ENCODE measurements at places on chromosomes 4 and X.

DNA sequence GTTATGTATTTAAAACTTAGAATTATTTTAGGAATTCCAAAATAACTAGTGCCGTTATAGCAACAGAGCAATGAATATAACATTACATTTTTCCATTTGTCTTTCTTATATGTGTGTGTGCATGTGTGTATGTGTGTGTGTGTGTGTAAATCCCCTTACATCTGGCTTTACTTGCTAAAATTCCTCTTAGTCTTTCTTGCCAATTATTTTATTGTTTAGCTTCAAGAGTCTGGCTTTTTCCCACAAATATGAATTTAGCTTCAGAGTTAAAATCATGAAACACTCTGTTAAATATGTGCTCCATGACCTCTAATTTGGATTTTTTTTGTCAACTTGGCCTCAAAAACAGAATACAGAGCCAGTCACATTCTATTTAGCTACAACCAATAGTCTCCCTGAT, 18.9 kb downstream of the FGF13 start:
- no peak for DNase-seq

GRCh38 chr4:93646233-93646930, 182.2 kb upstream of the ATOH1 start:
- DNase-seq: no peak

DNA sequence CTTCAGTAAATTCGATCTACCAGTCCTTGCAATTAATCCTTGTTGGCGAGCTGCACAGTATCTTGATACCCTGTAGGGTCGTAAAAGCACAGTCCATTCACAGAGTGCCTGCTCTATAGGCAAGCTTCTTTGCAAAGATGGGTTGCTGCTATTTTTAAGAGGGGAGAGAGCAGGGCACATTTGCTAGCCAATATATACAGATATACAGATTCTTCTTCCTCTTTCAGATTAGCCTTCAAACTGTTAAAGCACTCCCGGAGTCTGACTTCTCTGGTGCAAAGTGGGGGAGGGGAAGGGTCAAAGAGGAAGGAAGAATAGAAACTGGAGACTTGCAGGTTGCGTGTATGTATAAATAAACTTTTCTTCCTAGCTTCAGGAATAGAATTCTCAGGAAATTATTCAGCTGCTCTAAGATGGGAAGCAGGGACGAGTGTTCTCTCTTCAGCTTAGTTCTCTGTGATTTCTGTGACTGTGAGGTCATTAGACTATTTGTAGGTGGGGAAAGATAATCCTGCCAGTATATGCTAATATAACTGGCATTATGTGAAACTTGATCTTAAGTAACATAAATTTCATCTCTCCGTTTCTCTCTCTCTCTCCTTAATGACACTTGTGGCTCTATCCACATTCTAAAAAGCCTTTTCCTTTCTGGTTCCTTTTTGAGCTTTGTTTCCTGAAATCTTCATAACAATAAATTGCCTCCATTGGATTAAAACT, at the start of gene CYSLTR1:
Gene CYSLTR1 (minus strand): TSS at position 242 of the 717 bp plus-strand sequence. CDS start 53,865 bp downstream, outside the sequence.
- DNase-seq: no peak

- no peak for DNase-seq
Measured at GRCh38 chrX:118698516-118699170, 28.8 kb upstream of the IL13RA1 start.

DNA sequence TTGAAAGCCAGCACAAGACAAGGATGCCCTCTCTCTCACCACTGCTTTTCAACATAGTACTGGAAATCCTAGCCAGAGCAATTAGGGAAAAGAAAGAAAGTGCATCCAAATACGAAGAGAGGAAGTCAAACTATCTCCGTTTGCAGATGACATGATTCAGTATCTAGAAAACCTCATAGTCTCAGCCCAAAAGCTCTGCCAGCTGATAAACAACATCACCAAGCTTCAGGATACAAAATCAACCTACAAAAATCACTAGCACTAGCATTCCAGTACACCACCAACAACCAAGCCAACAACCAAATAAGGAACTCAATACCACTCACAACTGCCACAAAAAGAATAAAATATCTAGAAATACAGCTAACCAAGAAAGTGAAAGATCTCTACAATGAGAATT, 38.6 kb downstream of the COX7B2 start:
- DNase-seq: no peak

- DNase-seq: no peak
Measured at GRCh38 chr4:14308229-14308651, 680.7 kb upstream of the BOD1L1 start.

DNA sequence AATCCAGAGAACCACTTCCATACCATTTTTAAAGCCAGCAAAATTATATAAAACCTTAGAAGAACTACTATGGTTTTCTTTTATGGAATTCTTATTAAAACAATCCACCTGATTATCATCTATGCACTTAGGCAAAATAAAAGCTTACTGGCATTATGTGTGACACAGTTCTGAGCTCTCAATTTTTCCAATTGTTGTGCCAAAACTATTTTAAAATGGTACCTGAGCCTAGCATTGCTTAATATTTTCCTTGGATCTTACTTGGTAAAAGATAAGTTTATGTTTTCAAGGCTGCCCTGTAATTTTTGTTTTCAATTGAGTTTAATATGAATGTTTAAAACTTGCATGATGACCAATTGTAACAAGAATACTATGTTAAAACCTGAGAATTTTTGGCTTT, 201.3 kb downstream of the MAD2L1 start:
- DNase-seq: no peak

DNA sequence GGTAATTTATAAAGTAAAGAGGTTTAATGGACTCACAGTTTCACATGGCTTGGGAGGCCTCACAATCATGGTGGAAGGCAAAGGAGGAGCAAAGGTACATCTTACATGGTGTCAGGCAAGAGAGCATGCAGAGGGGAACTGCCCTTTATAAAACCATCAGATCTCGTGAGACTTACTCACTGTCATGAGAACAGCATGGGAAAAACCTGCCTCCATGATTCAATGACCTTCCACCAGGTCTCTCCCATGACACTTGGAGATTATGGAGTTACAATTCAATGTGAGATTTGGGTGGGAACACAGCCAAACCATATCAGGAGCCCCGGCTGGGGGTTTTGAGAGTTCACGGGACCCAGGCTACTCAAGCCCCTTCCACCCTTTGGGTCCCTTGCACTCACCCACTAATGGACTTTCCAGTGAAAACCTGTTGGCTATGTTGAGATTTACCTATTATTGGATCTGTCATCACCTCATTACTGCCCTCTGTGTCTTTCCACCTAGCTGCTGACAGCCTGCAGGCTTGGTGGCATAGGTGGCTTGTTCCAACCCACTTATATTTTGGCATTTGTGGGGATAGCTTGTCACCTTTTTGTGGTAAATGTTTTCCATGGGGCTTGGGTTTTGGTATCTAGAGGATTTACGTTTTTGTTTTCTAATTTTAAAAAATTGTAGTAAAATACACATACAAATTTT, 24.0 kb downstream of the IGFBP7 start:
- no peak for DNase-seq

GRCh38 chrX:108216919-108217571, 125.5 kb downstream of the ATG4A start:
- no peak for DNase-seq

- no peak for DNase-seq
Measured at GRCh38 chr4:22071749-22072148, 123.2 kb upstream of the KCNIP4 start.

- DNase-seq: no peak
Measured at GRCh38 chr4:154406018-154406795, 85.4 kb downstream of the DCHS2 start.

GRCh38 chr4:176635372-176636261, 157.1 kb downstream of the VEGFC start:
- no peak for DNase-seq

DNA sequence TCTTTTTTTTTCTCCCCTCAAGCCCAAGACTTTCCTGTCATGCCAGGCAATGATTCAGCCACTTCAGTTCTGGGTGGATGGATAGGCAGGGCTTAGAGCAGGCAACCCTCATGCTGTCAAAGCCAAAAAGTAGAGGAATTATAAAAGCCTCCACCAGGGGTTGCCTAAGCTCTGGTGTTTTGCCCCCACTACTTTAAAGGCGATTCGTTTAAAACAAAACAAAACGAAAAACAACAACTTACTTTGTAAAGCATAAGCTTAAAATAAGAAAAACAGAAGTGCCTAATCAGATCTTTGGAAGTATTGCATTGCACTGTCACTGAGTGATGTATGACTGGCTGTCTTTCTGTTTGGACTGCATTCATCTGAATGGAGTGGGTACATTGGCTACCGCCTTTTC, 5.3 kb upstream of the IDS start:
- no peak for DNase-seq

GRCh38 chr4:3009422-3009821, 46.1 kb downstream of the GRK4 start:
- no peak for DNase-seq

DNA sequence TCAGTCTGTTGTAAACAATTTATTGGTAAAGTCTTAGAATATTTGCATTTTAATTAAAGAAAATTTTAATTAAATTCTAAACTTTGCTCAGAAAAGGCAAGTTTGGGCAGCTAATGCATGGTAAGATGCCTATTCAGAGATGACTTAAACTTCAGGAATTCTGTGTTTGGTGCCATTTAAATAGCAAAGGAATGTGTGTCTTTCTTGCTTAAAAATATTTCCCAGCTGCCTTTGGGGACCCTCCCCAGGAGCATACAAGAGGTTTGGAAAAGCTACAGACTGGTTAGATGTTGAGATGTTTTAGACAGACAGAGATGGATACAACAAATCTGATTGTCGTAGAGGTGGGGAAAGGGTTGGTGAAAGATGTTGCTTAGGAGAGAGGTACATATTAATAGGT, 36.5 kb downstream of the AFF2 start:
- no peak for DNase-seq

DNA sequence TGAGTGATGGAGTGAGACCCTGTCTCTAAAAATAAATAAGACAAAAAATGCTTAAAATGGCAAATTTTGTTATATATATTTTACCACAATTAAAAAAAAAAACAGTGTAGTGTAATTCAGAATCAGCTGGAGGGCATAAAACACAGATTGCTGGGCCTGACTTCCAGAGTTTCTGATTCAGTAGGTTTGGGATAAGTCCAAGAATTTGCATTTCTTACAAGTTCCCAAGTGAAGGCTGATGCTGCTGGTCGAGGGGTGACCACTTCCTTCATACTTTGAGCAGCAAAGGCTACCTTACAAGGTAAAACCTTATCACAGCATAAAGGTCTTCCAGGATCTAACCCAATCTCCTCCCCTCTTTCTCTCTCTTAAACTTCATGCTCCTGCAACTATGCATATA, 40.7 kb downstream of the KLHL8 start:
- DNase-seq: no peak

DNA sequence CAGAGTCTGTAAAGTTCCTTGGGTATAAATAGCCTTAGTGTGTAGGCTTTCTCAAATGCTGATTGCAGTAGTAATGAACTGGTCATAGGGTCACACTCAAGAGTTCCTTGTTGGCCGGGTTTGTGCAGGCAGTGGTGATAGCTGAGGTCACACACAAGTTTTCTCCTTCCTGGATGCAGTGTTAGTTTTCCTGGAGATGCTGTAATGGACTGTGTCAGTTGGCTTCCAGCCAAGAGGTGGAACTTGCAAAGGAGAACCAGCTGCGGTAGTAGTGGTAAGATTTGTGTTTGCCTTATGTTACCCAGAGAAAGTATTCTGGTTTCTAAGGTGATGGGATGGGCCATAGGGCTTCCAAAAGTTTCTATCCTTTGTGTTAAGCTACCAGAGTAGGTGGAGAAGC, 409.8 kb upstream of the FRG1 start:
- DNase-seq: no peak

- DNase-seq: no peak
Measured at GRCh38 chr4:140252141-140252741, 98.3 kb upstream of the MAML3 start.

DNA sequence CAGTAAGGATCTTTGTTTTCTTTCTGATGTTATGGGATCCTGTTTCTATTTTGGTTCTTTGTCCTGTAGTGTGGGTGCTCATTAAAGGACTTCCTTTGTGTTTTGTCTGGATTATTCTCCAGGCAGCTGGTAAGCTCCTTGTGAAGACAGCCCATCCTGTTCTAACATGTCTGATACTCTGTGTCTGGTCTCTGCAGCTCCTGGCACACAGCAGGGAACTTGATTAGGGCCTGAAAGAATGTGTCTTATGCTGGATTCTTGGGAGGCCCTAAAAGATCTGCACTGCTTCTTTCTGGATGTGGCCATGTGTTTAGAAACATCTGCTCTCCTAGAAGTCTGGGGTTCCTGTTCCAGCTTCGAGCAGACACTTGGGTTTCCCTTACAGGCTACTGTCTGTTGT, 38.1 kb upstream of the ATXN3L start:
- DNase-seq: no peak

- DNase-seq: no peak
Measured at GRCh38 chr4:181911420-181911819, 331.8 kb upstream of the TENM3 start.

DNA sequence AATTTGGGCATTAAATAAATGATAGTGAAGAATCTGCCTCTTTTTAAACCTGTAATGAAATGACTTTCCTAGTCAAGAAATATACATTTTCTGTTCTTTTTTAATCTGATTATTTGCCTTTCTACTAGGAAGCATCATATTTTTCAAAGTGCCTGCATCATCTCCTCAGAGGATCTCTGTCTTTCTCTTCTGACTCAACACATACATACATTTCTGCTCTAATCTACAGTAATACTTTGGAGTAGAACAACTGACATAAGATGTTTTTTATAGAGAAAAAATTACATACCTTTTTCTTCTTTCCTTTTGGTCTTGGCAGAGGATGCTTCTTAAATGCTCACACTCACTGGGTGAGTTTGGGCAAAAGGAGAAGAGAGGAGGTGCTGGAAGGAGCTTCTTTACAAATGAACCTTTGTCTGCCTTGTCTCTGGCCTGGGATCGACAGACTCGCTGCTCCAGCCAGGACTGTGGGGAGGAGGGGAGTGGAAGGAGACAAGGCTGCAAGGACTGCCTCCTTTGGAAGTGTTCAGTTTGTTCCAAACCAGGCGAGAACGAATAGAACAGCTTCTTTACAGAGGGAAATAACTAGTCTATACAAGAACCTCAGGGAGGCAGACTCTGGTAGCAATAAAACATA, at the start of gene SCRG1:
Gene SCRG1 (minus strand): TSS at position 338 of the 637 bp plus-strand sequence. CDS start 7,702 bp downstream, outside the sequence.
- DNase-seq: no peak

DNA sequence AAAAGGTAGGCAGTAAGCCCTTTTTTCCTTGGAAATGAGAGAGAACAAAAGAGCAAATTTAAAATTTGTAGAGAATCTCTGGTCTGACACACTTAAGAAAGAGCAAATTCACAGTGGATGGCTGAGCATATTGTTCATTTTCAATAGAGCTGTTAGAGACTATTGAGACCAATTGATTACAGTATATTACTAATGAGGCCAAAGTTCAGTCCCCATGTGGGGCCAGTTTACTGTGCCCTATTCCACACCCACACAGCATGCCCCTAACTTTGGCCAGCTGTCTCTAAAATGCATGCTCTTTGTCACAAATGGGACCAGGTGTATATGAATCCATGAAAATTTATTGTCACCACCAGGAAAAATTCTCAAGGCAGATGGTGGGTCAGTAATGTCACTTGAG, 470.5 kb downstream of the PCDH7 start:
- no peak for DNase-seq

Data from activated CD4-positive, alpha-beta memory T cell treated with anti-CD3 and anti-CD28 coated beads, Interleukin-2, amount 10 ng/mL, durations not matched to agents 7 days and 5 days (primary cell).